ENCODE measurements at places on chromosomes 7 and 10.

- peak; percentile 62 for DNase-seq
Measured at GRCh38 chr10:63767138-63767801, 246.1 kb downstream of the REEP3 start.

GRCh38 chr7:99944497-99945070 lies 15.2 kb upstream of the GJC3 start:
- DNase-seq: no peak

DNA sequence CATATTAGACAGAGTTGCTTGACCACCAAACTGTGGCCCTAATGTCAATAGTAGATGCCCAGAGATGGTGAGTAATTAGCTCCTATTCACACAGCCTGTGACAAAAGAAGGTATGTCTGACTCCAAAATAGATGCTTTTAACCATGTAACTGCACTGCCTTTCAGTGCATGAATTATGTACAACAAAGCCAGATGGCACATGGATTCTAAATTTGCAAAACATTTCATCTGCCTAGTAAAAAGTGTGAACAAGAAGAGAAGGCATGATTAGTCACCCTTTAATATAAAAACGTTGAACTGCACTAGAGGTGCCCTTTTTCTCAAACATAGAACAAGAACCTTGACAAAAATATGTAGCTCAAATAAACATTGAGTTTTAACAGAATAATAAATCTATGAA lies 35.5 kb upstream of the PTPRZ1 start:
- DNase-seq: no peak

DNA sequence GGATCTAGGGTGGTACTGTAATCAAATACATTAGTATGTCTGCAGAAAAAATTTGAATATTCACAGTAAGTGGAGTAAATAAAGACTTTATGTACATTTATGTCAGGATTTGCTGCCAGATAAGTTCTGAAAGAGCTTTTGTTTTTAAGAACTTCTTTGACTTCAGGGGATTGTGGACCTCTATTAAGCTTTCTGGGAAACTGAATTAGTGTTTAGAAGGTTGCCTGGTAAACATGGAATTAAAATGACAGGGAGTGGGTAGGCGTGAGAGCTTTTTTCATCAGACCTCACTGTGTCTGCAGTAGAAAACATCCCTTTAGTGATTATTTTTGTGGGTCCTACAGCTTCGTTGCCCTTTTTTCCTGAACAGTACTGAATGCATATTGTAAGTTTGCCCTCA lies 15.7 kb downstream of the SDHAF3 start:
- no peak for DNase-seq

DNA sequence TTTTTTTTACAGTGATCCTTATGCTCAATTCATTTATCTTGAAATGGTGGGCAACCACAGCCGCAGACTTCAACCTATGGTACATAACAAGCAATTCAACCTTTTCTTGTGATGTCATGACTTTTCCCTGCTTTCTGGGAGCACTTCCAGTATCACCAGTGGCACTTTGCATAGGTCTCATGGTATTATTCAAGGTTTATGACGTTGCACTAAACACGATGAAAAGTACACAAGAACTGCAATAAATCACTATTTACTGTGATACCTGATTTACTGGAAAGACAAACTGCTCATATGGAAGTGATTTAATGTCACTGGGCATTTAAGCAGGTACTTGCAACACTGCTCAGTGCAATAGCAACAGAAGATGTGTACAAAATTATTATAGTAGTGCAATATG lies 251.7 kb upstream of the CXCL12 start:
- no peak for DNase-seq

- DNase-seq: no peak
Measured at GRCh38 chr7:28674359-28674782, 262.1 kb downstream of the CREB5 start.

GRCh38 chr10:7551289-7551688 lies 115.5 kb downstream of the ITIH5 start:
- DNase-seq: no peak

GRCh38 chr10:2761311-2761710 lies 306.0 kb upstream of the PFKP start:
- DNase-seq: no peak

DNA sequence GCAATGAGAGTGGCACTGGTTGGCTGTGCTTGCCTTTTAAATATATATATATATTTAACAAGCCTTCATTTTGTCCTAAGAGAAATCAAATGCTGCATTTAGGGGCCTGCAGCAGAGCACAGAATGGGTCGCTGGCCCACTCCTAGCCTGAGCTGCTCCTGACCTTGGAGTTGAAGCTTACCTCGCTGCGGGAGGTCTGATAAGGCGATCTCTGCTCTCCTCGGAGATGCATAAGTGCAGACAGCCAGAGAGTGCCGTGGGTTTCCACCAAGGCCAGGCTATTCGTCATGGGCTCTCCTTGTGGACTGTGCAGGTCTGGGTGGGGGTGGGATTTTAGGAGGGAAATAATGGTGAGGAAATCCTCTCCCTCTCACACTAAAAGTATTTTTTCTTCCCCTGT lies 99.5 kb upstream of the IKZF1 start:
- no peak for DNase-seq

DNA sequence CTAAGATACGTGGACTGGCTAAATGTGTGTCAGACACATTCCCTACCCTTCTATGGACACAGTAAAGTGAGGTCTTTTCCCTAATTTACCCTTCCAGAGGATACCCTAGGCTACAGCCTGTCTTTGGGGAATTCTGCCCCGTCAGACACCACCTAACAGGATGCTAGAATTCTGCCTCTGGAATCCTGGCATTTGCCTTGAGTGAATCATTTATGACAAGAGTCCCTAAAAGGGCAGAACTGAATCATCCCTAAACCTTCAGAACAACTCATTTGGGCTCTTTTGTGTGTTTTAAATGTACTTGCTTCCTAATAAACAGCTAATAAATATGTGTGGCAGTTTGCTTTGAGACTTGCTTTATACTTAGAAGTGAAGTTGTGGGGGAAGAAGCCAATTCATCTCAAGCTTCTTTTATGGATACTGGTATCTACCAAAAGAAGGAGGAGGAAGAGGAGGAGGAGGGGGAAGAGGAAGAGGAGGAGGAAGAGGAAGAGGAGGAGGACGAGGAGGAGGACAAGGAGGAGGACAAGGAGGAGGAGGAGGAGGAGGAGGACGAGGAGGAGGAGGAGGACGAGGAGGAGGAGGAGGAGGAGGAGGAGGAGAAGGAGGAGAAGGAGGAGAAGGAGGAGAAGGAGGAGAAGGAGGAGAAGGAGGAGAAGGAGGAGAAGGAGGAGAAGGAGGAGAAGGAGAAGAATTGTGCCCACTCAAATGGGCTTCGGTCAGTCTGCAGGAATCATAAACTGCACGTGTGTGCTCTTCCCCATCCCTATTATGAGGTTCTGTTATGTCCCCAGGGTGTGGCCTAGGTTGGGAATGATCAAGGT lies 27.1 kb downstream of the PARP12 start:
- peak; percentile 43 for DNase-seq

- no peak for DNase-seq
Measured at GRCh38 chr10:101878869-101879268, 35.3 kb upstream of the KCNIP2 start.

DNA sequence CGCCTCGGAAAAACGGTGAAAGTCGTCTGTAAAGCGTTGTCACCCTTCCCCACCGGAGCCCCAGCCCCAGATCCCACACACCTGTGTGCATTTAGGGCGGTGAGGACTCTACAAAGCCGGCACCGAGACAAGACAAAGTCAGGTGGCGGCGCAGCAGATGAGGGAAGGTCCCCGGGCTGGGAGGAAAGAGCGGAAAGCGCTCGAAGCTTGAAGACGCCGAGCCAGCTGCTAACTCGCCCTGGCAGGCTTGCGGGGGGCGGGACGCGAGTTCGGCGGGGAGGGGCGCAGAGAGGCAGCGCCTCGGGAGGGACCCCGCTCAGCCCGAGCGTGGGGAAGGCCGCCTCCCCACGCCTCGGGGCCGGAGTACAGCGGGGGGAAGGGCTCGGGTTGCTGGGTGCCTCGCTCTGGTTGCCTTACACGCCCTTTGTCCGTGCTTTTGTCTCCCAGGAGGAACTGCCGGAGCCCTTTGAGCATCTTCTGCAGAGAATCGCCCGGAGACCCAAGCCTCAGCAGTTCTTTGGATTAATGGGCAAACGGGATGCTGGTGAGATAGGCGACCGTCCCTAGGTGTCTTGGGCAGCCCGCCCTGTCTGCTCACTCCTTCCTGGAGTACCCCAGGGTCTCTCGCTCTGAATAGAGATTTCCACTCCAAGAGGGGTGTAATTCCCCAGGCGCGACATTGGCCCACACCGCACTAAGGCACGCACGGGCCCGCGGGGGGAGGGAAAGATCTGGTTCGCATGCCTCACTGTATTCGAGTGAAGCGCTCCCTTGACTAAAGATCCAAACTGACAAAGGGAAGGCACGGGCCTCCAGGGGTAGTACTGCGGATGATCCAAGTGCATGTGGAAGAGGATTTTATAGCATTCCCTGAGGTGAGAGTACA lies 1.6 kb downstream of the TAC1 start:
- DNase-seq: no peak

GRCh38 chr10:17918187-17918903 lies 33.4 kb upstream of the SLC39A12 start:
- DNase-seq: no peak

GRCh38 chr7:5283421-5284303 lies 919 bp downstream of the SLC29A4 start:
- no peak for DNase-seq

- DNase-seq: no peak
Measured at GRCh38 chr7:37673523-37673922, 10.0 kb upstream of the GPR141 start.

- DNase-seq: no peak
Measured at GRCh38 chr10:14451341-14451740, 120.6 kb upstream of the FRMD4A start.

GRCh38 chr7:125122173-125122572 lies 192.5 kb upstream of the POT1 start:
- DNase-seq: peak; percentile 55

DNA sequence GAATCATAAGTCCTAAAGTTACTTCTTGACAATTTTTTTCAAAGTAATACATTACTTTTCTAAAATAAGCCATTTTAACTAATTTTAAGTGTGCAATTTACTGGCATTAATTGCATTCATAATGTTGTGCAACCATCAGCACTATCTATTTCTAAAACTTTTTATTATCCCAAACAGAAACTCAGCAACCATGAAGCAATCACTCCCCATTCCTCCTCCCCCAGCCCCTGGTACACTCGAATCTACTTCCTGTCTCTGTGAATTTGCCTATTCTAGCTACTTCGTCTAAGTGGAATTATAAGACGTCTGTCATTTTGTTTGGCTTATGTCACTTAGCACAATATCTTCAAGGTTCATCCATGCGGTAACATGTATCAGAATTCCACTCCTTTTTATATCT lies 84.9 kb downstream of the MKX start:
- DNase-seq: no peak

DNA sequence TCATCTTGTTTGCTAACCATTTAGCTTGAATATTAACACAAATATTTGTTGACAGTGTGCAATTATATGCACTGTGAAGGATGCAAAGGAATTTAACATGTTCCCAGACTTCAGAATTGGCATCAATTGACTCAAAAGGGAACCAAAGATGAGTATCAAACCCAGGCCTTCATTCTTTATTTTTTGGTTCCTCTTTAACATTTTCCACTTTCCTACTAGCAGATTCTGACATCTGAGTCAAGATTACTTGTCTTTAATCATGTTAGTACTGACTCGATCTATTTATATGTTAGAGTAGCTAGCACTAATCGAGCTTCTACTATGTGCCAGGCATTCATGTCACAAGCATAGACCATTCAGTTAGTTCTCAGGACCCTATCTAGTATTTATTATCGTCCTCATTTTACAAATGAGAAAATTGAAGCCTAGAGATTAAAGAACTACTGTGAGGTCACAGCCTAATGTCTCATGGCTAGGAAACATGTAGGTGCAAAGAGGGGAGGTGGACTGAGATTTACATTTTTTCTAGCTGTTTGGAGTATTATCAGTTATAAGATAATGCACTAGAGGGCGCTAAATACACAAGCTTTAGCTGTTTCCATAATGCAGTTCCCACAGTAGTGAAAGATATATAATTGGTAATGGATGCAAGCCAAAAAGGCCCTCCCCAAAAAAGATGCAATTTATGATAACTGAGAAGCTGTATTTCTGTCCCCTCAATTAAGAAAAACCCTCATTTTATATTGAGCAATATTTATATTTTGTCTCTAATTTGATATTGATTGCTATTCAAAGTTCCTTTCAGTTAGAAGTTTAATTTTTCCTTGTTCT lies 32.9 kb upstream of the KMT2E start:
- DNase-seq: peak; percentile 70

- DNase-seq: no peak
Measured at GRCh38 chr10:34906067-34906965, 91.2 kb upstream of the PARD3 start.

DNA sequence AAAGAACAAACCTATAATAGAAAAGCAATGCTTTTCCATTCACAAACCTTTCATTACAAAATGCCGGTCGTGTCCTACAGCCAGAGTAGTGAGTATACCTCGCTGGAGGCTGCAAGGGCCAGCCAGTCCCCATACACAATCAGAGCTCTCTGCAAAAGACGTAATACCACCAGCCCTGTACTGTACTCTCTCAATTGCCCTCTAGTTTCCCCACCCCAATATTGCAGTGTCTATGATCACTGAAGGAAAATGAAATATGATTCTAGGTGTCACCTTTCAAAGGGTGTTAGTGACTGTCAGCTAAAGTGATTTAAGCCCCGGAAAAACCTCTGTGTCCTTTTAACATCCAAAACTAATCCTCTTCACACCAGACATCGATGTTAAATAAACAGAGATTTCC lies 24.8 kb downstream of the PLXNA4 start:
- DNase-seq: no peak

DNA sequence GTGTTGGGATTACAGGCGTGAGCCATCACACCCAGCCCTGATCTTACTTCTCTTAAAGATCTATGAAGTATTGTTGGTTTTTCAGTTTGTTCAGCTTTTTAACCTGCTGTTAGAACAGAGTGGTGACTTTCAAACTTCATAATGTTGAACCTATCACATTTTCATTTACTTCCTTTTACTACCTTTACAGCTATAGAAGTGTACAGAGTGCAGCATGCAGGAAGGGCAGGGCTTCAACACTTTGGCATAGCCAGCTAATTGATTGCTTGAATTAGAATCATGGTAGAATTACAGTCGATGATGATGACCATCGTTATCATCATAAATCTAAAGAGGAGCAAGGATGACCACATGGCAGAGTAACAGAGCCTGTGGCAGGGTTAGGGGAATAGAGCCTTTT lies 55.5 kb downstream of the AOAH start:
- no peak for DNase-seq

- no peak for DNase-seq
Measured at GRCh38 chr10:31847515-31847914, 81.1 kb downstream of the ARHGAP12 start.

- no peak for DNase-seq
Measured at GRCh38 chr7:22671177-22671879, 55.7 kb upstream of the IL6 start.

DNA sequence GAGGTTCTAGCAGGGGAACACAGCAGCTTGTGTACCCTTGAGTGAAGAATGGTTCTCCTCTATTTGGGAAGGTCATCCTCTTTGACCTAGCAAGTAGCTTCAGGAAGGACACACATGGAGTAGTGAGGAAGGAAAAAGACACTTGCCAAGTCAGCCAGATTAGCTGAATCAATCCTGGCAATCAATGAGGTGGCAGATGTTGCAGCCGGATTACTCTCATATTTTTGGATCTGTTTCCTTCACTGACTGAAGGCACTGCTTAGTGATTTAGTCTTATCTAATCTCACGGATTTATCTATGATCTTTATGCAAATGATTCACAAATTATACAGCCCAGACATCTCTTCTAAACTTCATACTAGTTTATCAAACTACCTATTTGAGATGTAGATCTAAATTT lies 218.8 kb downstream of the GPR158 start:
- DNase-seq: no peak

GRCh38 chr10:85513436-85513835 lies 853.2 kb downstream of the GRID1 start:
- no peak for DNase-seq

GRCh38 chr7:50707236-50708006 lies 75.3 kb downstream of the GRB10 start:
- no peak for DNase-seq

Data from cardiac fibroblast (primary cell).